ENCODE measurements at places on chromosomes 1 and 21.

DNA sequence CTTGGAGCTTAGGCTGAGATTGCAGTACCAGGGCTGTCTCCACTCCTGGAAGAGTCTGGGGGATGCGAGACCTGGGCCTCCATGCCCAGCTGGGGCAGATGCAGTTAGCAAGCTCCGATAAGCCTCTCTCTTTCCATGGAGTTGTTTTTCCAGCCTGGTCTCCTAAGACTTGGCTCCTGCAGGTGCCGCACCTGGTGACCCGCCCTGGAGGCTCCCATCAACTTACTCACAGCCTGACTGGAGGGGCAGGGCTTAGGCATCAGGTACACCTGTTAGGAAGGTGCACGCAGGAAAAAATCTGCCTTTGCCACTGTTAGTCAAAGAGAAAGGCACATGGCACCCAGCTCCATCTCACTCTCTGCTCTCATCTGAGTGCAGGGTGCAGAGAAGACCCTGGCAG lies 198.1 kb upstream of the TMEM51 start:
- no peak for DNase-seq

- no peak for DNase-seq
Measured at GRCh38 chr1:34619256-34619655, 135.6 kb upstream of the GJB5 start.

DNA sequence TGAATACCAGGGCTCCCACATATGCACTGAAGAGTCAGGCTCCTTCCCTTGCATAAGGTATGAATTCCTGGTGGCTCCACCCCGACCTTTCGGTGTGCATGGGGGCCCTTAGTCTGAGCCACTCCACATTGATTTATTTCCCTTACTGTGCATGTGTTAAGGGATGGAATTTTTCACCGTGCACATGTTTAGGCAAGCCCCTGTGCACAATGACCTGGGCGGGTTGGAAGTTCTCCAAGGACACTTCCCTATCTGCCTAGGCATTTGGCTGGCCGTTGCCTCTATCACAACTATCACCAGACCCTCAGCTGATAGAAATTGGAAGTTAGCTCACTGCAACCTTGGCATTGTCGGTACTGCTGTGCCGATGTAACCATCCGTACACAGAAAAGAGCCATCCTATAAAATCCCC lies 9.7 kb downstream of the S100A6 start:
- no peak for DNase-seq

DNA sequence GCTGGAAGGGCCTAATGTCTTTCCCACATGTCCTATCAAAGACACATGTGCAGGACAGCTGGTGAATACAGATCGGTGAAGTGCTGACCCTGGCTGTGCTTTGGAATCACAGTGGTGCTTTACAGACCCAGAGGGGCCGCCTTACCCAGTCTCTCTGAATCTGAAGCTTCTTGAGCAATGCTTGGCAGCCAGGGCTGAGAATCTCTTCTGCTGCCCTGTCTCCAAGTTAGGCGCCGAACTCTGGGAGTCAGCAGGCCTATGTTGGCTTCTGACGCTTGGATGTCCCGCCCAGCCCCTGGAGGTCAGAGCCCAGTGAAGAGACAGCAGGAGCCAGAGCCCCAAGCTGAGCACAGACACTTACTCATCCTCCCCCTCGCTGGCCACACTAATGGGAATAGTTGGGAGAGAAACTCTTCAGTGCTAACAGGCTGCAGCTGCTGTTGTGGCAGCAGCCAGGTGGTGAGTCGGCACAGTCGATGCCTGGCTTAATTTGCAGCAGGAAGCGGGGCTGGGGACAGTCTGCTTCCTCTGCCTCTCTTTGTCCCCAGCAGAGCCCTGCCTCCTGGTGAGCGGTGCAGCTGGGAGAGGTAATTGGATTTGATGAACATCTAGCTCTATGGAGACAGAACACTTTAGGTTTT lies 68.1 kb downstream of the URB2 start:
- peak; percentile 95 for DNase-seq

GRCh38 chr1:145885738-145886287 lies at the start of gene ANKRD35:
Gene ANKRD35 (minus strand): TSS chr1:145885866. CDS start chr1:145885758, 108 bp downstream.
- peak; percentile 81 for DNase-seq

DNA sequence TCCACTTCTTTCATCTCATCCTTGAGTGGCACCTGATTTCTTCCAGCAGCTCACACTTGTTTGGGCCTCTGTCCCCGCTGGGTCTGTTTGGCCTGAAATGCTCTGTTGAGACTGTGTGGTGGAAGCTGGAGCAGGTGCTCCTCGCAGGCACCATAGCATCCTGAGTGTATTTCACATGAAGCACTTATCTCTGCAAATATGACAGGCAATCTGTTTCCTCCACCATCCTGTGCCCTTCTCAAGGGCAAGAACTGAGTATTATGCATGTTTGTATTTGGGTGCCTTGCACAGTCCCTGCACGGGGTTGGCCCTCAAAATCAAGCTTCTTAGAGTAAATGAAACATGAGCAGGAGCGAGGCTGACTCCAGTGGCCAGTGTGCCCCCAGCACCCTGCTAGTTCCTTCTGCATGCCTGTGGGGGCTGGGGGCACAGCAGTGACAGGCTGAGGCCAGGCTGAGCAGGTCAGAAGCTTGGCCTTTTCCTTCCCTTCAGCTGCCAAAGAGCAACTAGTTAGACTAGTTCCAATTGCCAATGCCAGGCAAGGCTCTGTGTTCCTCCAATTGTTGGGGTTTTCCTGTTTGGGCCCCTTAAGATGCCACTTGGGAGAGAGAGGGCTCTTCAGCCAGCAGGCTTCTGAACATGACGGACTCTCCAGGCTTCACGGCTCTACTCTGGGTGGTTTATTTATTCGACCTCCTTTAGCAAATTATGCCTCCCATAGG lies 129.6 kb upstream of the ATP1A1 start:
- no peak for DNase-seq

DNA sequence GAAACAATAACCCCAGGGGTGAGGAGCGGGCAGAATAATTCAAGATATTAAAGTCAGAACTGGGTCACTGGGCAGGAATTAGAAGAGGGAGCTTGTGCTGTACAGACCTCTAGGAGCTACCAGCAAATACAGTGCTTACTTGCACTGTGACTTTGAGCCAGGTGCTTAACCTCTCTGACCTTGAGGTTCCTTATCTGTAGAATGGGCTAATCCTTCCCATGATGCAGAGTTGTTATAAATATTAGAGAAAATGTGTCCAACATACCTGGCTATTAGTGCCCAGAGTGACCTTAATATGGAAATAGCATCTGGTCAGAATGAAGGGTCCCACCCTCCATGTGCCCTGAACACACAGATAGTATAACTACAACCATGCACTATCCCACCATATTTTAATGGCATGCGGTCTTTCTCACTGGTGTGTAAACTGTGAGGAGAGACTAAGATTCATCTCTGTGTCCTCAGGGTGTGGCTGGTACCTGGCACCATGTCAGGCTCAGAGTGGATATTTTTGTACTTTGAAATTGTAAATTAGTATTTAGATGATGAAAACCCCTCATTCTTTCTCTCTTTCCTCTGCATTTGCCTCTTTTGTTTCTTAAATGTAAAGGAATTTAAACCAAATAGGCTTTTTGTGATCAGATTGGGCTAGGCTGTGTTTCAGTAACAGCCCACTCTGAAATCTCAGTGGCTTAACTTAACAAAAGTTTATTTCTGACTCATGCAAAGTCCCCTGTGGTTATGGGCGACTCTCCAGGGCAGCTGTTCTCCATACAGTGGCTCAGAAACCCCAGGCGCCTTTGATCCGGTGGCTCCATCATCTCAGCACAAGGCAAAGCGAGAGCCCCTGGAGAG lies 60.0 kb upstream of the ROR1 start:
- no peak for DNase-seq

DNA sequence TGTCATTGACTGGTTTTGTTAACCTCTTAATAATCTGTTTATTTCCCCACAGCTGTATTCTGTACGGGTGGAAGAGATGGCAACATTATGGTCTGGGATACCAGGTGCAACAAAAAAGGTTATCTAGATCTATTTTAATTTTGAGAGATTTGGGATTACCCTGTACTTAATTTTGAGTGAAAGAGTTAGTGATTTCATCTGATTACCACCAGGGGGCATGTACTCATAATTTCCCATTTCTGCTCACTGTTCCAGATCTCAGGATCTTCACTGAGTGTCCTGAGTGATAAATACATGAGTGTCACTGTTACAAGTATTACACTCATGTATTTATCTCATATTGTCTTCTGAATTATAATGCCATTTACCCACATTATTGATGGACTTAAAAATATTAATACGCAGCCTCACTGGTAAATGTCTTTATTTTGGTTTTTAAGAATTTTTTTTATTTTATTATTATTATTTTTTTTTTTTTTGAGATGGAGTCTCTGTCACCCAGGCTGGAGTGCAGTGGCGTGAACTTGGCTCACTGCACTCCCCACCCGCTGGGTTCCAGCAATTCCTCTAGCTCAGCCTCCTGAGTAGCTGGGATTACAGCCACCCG lies 27.4 kb downstream of the DTL start:
- peak; percentile 40 for DNase-seq

DNA sequence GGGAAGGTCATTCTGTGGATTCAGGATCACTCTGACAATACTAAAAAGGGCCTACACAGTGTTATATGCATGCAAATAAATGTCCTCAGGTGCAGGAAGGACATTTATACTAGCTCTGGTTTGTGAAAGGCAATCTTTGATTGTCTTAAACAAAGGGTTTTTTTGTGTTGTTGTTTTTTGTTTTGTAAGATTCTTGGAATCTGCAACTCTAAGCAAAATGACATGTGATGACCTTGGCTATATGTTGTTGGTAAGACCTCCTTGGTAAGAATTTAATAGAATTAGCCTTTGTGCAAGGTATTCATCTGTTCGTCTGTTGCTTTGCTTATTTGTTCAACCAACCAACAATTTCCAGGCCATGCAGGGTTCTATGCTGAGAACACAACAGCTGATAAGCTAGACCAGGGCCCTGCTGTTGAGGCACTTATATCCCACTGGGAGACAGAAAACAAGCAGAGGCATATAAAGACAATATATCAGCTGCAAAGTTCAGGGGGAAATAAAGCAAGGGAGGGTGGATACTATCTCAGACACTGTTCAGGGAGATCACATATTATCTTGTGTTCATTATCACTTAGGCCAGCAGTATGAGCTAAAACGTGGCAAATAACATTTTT lies 60.3 kb downstream of the FH start:
- no peak for DNase-seq

All from SK-N-DZ (cell line).